Tibial nerve (tissue), 4 donors: ENCODE measurements at places on chromosomes 1 and 21.

GRCh38 chr1:231428377-231428776, 6.3 kb upstream of the EGLN1 start:
- no peaks in the 10 kb centered on the region for H3K27me3 ChIP-seq
- no peak overlapping the region for H3K27ac ChIP-seq
- H3K4me1 ChIP-seq = peaks cover 24% of the 10 kb centered on the region

- H3K36me3 ChIP-seq = no peaks in the 10 kb centered on the region
- peak; percentile 56 for DNase-seq
- H3K4me3 ChIP-seq = peak overlapping the region; percentile 93
- H3K4me1 ChIP-seq = peaks cover 8% of the 10 kb centered on the region
- peak overlapping the region; percentile 100 for H3K27ac ChIP-seq
Measured at GRCh38 chr1:174998569-174999215, 1.1 kb upstream of the CACYBP start.

DNA sequence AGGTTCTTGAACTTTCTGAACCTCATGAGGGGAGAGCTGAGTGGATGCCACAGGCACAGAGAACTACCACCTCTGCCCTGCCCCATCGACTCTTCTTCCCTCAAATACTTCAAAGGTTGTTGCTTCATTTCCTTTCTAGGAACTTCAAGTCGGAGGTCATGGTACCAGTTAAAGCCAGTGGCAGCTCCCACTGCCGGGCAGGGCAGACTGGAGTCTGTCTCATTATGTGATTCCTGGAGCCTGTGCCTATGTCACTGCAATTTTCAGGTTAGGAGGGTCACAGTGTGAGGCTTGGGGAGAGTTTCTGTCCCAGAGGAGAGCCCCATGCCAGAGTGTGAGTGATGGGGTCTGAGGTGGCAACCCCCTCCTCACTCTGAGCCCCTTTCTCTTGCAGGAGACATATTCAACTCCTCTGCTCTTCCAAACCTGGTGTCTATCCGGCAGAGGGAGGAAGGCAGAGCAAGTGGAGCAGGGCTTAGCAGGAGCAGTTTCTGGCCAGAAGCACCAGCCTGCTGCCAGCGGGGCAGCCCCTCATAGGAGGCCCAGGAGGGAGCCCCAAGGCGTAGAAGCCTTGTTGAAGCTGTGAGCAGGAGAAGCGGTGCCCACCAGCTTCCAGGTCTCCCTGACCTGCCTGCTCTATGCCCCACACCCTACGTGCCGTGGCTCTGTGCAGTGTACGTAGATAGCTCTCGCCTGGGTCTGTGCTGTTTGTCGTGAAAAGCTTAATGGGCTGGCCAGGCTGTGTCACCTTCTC, 29.3 kb downstream of the CAMK1G start:
- no peaks in the 10 kb centered on the region for H3K27me3 ChIP-seq
- no peak for DNase-seq
- no peaks in the 10 kb centered on the region for H3K4me1 ChIP-seq
- no peaks in the 10 kb centered on the region for H3K36me3 ChIP-seq
- no peak overlapping the region for H3K27ac ChIP-seq

DNA sequence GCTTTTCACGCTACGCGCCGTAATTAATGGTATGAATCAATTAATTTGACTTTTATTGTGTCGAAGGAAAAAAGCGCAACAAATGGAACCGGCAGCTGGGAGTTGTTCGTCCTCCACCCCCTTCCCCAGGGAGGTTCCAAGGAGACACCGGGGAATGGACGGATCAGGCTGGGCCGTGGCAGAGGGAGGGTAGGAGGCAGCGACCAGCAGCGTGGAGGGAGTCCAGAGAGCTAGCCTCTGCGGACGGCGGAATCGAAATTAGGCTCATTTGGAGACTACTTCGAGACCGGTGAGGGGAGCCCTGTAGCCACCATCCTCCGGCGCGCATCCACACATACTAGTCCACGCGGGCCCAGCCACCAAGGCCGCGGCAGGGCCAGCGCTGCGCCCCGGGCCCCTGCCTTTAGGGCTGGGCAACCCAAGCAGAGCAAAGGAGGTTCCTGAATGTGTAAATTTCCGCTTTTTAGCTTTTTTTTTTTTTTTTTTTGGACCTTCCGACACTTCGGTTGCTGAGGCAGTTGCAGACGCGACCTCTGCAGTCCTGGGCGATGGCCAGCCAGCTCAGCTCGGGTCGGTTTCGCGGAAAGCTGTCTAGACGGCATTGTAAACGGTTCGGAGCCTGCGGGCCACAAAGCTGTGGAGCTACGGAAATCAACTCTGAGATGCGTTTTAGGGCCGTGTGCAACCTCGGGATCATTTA, 2.2 kb upstream of the FOXD3 start:
- H3K36me3 ChIP-seq = no peaks in the 10 kb centered on the region
- peaks cover 6% of the 10 kb centered on the region for H3K27me3 ChIP-seq
- peaks cover 11% of the 10 kb centered on the region for H3K4me1 ChIP-seq
- peak overlapping the region; percentile 94 for H3K27ac ChIP-seq
- DNase-seq = no peak
- peak overlapping the region; percentile 69 for H3K4me3 ChIP-seq

- no peak overlapping the region for H3K4me3 ChIP-seq
- H3K27me3 ChIP-seq = no peaks in the 10 kb centered on the region
- H3K27ac ChIP-seq = no peak overlapping the region
- DNase-seq = no peak
- H3K36me3 ChIP-seq = peaks cover 85% of the 10 kb centered on the region
Measured at GRCh38 chr1:58664881-58665280, 35.0 kb downstream of the MYSM1 start.

- no peak overlapping the region for H3K4me3 ChIP-seq
- no peaks in the 10 kb centered on the region for H3K4me1 ChIP-seq
- H3K27me3 ChIP-seq = no peaks in the 10 kb centered on the region
- no peak for DNase-seq
Measured at GRCh38 chr21:32806810-32807386, 35.3 kb upstream of the PAXBP1 start.

DNA sequence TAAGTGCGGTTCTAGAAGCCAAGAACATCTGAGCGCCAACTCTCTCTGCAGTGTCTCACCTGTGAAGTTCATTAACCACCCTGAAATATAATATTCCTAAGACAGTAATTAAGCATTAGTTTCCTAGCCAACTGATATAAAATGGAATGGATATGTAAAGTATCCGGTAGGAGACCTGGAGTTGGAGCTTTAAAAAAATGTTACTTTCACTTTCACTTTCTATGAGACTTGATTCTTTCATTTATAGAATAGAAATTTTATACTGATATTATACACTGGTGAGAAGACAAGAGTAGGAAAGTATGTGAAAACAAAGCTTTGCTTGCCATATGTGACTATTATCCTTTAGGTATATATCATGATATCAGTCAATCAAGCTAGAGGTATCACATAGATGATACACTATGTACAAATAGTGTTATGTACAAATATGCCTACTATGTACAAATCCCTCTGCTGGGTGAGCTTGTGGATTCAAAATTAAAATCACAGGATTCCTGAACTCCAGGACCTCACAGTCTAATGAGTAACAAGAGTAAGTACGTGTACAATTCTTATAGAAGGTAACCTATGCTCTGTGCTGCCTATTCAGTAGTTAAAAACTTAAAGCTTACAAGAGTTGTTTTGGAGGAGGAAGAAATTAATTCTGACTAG, 934.2 kb downstream of the TTLL7 start:
- H3K4me1 ChIP-seq = peaks cover 4% of the 10 kb centered on the region
- DNase-seq = no peak
- H3K27ac ChIP-seq = no peak overlapping the region
- H3K36me3 ChIP-seq = no peaks in the 10 kb centered on the region
- H3K4me3 ChIP-seq = no peak overlapping the region
- no peaks in the 10 kb centered on the region for H3K27me3 ChIP-seq

DNA sequence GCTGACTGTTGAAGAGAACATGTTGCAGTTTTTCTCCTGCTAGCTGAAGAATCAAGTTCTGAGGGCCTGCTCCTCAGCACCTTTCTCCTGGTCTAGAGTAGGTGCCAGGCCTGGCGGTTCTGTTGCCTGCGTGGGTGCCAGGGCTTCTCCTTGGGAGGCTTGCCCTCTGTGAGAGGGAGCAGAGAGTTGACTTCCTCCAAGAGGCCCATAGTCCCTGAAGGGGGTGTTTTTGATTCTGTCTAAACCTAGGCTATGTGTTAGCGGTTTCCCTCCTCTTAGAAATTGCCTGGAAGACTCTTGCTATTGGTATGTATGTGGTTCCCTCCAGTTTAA, 312 bp upstream of the APOBEC4 start:
- no peak for DNase-seq
- H3K27ac ChIP-seq = no peak overlapping the region
- no peaks in the 10 kb centered on the region for H3K36me3 ChIP-seq
- H3K4me3 ChIP-seq = no peak overlapping the region
- no peaks in the 10 kb centered on the region for H3K4me1 ChIP-seq
- no peaks in the 10 kb centered on the region for H3K27me3 ChIP-seq

- DNase-seq = no peak
- H3K36me3 ChIP-seq = no peaks in the 10 kb centered on the region
- peaks cover 3% of the 10 kb centered on the region for H3K4me1 ChIP-seq
- no peak within 1 kb of the TSS for H3K27ac ChIP-seq
Measured at GRCh38 chr21:44353191-44353970, at the start of gene TRPM2. TSS of gene TRPM2 (plus strand) at chr21:44353621. CDS start at chr21:44353701, 80 bp downstream.

- H3K27me3 ChIP-seq = no peaks in the 10 kb centered on the region
- peak overlapping the region; percentile 96 for H3K27ac ChIP-seq
- H3K4me1 ChIP-seq = peaks cover 22% of the 10 kb centered on the region
Measured at GRCh38 chr1:112673592-112674439, 643 bp upstream of the MOV10 start.

GRCh38 chr1:84069236-84069845, 70.4 kb upstream of the TTLL7 start:
- H3K4me1 ChIP-seq = no peaks in the 10 kb centered on the region
- H3K4me3 ChIP-seq = no peak overlapping the region
- no peaks in the 10 kb centered on the region for H3K36me3 ChIP-seq
- H3K27me3 ChIP-seq = no peaks in the 10 kb centered on the region
- no peak overlapping the region for H3K27ac ChIP-seq

DNA sequence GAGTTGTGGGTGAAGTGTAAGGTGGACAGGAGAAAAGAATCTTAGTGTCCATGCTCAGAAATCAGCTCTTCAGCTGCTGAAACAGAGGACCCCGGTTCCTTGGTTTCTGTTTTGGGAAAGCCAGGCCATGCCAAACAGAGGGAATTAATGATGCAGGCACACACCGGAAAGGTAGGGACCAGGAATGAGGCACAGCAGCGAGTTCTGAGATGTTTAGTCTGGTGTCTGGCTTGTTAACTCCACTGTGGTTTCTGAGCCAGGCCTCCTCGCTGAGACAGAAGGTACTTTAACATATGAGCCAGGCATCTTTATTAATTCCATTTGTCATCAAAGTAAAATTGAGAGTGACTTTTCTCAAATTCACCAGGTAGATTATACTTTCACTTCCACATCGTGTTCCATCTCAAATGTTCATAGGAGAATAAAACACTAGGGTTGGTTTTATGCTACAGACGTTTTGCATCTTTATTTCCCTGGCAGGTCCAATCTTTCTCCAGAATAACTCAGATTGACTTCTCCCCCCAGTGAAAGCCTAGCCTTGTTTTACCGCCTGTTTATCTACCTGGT, 23.5 kb downstream of the LRRC8D start:
- no peaks in the 10 kb centered on the region for H3K27me3 ChIP-seq
- H3K36me3 ChIP-seq = no peaks in the 10 kb centered on the region
- peak overlapping the region; percentile 59 for H3K4me3 ChIP-seq
- H3K27ac ChIP-seq = peak overlapping the region; percentile 86
- no peak for DNase-seq
- no peaks in the 10 kb centered on the region for H3K4me1 ChIP-seq

GRCh38 chr1:5667513-5668325, 324.5 kb downstream of the NPHP4 start:
- H3K36me3 ChIP-seq = no peaks in the 10 kb centered on the region
- no peaks in the 10 kb centered on the region for H3K4me1 ChIP-seq
- DNase-seq = no peak
- no peak overlapping the region for H3K27ac ChIP-seq

DNA sequence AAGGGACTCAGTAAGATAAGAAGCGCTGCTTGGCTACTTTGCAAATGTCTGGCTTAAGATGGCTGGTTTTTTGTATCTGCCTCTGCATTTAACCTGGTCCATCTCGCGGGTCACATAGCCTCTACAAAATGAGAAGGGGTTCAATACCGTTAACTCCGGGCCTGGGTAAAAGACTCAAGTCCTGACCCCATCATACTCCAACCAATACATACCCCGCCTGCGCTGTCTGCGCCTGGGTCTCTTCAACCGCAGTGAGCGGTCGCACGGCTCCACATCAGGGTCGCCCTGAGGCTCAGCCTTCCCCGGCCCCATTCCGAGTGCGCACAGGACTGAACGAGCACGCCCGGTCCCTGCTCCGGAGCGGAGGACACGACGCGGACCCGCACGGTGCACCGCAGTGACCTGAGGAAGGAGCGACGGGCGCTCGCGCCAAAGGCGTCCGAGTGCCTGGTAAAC, 558 bp upstream of the PGD start:
- H3K4me1 ChIP-seq = peaks cover 6% of the 10 kb centered on the region
- peak overlapping the region; percentile 82 for H3K4me3 ChIP-seq
- no peak for DNase-seq
